Lower lobe of right lung (tissue), 2 donors: ENCODE measurements at places on chromosomes 6 and 20. TPM values are rescaled to one million over a fixed set of nuclear protein-coding genes. Genes with fewer than 3 reads are reported as not detected.

The SLC17A2 gene
- not detected for total RNA-seq

The CRIP3 gene
- total RNA-seq, result 0.95 TPM

The PGBD1 gene
- total RNA-seq, result 3.5 TPM

The BPIFA1 gene
- 28.4 TPM for total RNA-seq

The WDR46 gene
- 34.4 TPM for total RNA-seq

The PLCB4 gene
- total RNA-seq, result 6.6 TPM

The KIF6 gene
- total RNA-seq, result 2.5 TPM

The OR11A1 gene
- total RNA-seq, result not detected

The GPRC6A gene
- not detected for total RNA-seq

The RIPOR3 gene
- total RNA-seq, result 11.0 TPM

The TMEM244 gene
- total RNA-seq, result not detected

GRCh38 chr6:151721671-151722070, 85.8 kb upstream of the ESR1 start:
- no peak for DNase-seq
- H3K4me3 ChIP-seq, result no peak overlapping the region
- no peaks in the 10 kb centered on the region for H3K36me3 ChIP-seq
- peaks cover 1% of the 10 kb centered on the region for H3K4me1 ChIP-seq
- H3K27me3 ChIP-seq, result no peaks in the 10 kb centered on the region
- no peak overlapping the region for H3K27ac ChIP-seq

GRCh38 chr20:46923550-46923949, 28.9 kb downstream of the EYA2 start:
- H3K4me3 ChIP-seq, result no peak overlapping the region
- no peaks in the 10 kb centered on the region for H3K36me3 ChIP-seq
- H3K27me3 ChIP-seq, result peaks cover 2% of the 10 kb centered on the region
- no peak for DNase-seq
- H3K27ac ChIP-seq, result no peak overlapping the region
- H3K4me1 ChIP-seq, result no peaks in the 10 kb centered on the region

DNA sequence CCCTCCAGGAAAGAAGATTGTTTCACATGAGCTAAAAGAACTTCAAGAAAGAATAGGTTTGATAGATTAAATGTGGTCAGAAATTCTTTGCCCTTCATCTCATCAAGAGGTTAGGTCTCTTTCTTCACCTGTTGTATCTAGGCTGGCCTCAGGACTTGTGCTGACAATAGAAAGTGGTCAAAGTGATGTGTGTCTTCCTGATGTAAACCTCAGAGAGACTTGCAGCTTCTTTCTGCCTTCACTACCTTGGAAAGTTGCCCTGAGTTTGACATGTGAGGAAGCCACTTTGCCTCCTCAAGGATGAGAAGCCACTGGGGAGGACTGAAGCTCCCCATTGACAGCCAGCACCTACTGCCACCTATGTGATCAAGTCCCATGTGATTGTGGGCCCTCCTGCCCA, 46.3 kb downstream of the TBPL1 start:
- peaks cover 7% of the 10 kb centered on the region for H3K4me1 ChIP-seq
- H3K4me3 ChIP-seq, result no peak overlapping the region
- H3K36me3 ChIP-seq, result no peaks in the 10 kb centered on the region
- no peaks in the 10 kb centered on the region for H3K27me3 ChIP-seq

DNA sequence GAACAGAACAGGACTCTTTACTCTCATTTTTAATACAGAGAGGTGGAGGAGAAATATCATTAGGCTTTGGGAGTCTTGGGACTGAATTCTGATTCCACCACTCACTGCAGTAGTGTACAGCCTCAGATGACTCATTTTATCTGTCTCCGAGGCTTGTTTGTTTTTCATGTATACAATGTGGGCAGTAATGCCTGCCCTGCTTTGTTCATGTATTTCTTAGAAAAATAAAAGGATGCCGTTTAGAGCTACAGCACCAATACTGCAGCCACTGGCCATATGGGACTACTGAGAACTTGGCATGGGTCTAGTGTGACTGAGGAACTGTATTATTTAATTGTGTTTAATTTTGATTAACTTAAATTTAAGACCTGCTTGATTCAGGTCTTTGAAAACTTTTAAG, 41.2 kb upstream of the JAG1 start:
- no peak overlapping the region for H3K4me3 ChIP-seq
- H3K27me3 ChIP-seq, result no peaks in the 10 kb centered on the region
- no peaks in the 10 kb centered on the region for H3K36me3 ChIP-seq

DNA sequence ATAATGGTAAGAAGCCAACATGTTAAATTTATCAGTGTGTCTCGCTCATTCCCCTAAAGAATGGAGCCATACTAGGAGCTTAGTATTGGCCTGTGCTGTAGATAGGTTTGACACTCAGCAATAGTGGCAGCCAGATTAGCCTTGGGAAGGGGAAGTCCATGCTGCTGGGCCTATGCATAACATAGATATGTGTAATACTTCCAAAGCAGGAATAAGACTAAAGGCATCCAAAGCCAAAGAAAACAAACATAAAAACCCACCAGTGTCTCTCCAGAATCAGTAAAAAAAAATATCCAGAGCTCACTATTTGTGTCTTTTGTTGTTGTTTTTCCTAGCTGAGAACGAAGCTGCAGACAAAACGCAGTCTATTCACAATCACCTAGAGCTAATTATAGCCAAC, 104.2 kb upstream of the STXBP5 start:
- no peaks in the 10 kb centered on the region for H3K36me3 ChIP-seq
- no peaks in the 10 kb centered on the region for H3K4me1 ChIP-seq
- H3K27me3 ChIP-seq, result no peaks in the 10 kb centered on the region
- DNase-seq, result no peak

GRCh38 chr6:153994004-153994403, 45.0 kb upstream of the OPRM1 start:
- H3K27ac ChIP-seq, result no peak overlapping the region
- no peaks in the 10 kb centered on the region for H3K36me3 ChIP-seq
- H3K4me3 ChIP-seq, result no peak overlapping the region
- H3K4me1 ChIP-seq, result no peaks in the 10 kb centered on the region

GRCh38 chr6:17855381-17855780, 132.1 kb downstream of the KIF13A start:
- H3K36me3 ChIP-seq, result peaks cover 17% of the 10 kb centered on the region
- DNase-seq, result no peak
- peaks cover 22% of the 10 kb centered on the region for H3K4me1 ChIP-seq
- H3K27ac ChIP-seq, result no peak overlapping the region

DNA sequence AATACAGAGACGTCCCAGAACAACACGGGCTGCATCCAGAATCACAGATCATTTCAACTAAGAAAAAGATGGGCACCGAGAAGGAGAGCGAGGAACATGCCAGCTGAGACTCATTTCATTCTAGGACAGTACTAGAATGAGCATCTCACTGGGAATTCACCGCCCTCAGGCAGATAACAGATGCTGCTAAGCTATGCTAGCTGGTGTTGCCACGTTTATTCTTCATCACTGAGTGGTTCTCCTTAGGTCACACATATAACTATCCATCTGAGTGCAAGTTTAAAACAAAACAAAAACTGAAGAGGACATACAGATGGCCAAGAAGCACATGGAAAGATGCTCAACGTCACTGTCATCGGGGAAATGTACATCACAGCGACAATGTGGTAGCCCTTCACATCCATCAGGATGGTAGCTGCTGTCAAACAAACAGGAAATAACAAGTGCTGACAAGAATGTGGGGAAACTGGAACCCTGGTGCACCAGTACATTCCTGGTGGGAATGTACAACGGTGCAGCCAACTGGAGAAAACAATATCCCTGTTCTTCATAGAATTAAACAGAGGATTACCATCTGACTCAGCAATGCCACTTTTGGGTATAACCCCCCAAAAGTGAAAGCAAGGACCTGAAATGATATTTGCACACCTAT, 97.6 kb downstream of the SLC22A23 start:
- no peaks in the 10 kb centered on the region for H3K27me3 ChIP-seq
- peaks cover 39% of the 10 kb centered on the region for H3K4me1 ChIP-seq
- no peak overlapping the region for H3K4me3 ChIP-seq
- DNase-seq, result no peak

- H3K27me3 ChIP-seq, result no peaks in the 10 kb centered on the region
- no peak overlapping the region for H3K27ac ChIP-seq
- peaks cover 18% of the 10 kb centered on the region for H3K36me3 ChIP-seq
- peak overlapping the region; percentile 89 for H3K4me3 ChIP-seq
- DNase-seq, result no peak
Observed at GRCh38 chr6:16132909-16133308, 4.0 kb downstream of the MYLIP start.

GRCh38 chr20:16566080-16566479, 7.2 kb downstream of the KIF16B start:
- DNase-seq, result no peak
- no peaks in the 10 kb centered on the region for H3K27me3 ChIP-seq
- peaks cover 19% of the 10 kb centered on the region for H3K4me1 ChIP-seq
- H3K27ac ChIP-seq, result no peak overlapping the region

GRCh38 chr6:100846276-100846675, 34.9 kb downstream of the ASCC3 start:
- H3K27ac ChIP-seq, result no peak overlapping the region
- H3K27me3 ChIP-seq, result no peaks in the 10 kb centered on the region
- no peak overlapping the region for H3K4me3 ChIP-seq
- no peaks in the 10 kb centered on the region for H3K4me1 ChIP-seq
- DNase-seq, result no peak

GRCh38 chr20:63641146-63641791, 12.0 kb downstream of the STMN3 start:
- H3K27ac ChIP-seq, result peak overlapping the region; percentile 95

GRCh38 chr6:150068720-150069648, at the start of gene ULBP3:
Gene ULBP3 (minus strand): TSS chr6:150069121. CDS start chr6:150069066, 55 bp downstream.
- H3K27ac ChIP-seq, result peak within 1 kb of the TSS; percentile 78
- peak; percentile 93 for DNase-seq
- no peaks in the 10 kb centered on the region for H3K27me3 ChIP-seq
- H3K4me1 ChIP-seq, result peaks cover 16% of the 10 kb centered on the region
- peak within 1 kb of the TSS; percentile 76 for H3K4me3 ChIP-seq

GRCh38 chr6:45411959-45412358, 34.2 kb upstream of the SUPT3H start:
- no peaks in the 10 kb centered on the region for H3K4me1 ChIP-seq
- H3K27ac ChIP-seq, result no peak overlapping the region
- DNase-seq, result no peak
- peaks cover 12% of the 10 kb centered on the region for H3K27me3 ChIP-seq
- no peak overlapping the region for H3K4me3 ChIP-seq

GRCh38 chr6:6724539-6725467, 136.3 kb downstream of the LY86 start:
- H3K36me3 ChIP-seq, result no peaks in the 10 kb centered on the region
- DNase-seq, result peak; percentile 80
- H3K27me3 ChIP-seq, result no peaks in the 10 kb centered on the region
- peak overlapping the region; percentile 96 for H3K27ac ChIP-seq
- H3K4me3 ChIP-seq, result peak overlapping the region; percentile 50

GRCh38 chr6:104908888-104909525, 47.9 kb upstream of the LIN28B start:
- H3K4me3 ChIP-seq, result no peak overlapping the region
- no peaks in the 10 kb centered on the region for H3K36me3 ChIP-seq
- H3K4me1 ChIP-seq, result no peaks in the 10 kb centered on the region
- DNase-seq, result no peak
- no peaks in the 10 kb centered on the region for H3K27me3 ChIP-seq
- no peak overlapping the region for H3K27ac ChIP-seq

DNA sequence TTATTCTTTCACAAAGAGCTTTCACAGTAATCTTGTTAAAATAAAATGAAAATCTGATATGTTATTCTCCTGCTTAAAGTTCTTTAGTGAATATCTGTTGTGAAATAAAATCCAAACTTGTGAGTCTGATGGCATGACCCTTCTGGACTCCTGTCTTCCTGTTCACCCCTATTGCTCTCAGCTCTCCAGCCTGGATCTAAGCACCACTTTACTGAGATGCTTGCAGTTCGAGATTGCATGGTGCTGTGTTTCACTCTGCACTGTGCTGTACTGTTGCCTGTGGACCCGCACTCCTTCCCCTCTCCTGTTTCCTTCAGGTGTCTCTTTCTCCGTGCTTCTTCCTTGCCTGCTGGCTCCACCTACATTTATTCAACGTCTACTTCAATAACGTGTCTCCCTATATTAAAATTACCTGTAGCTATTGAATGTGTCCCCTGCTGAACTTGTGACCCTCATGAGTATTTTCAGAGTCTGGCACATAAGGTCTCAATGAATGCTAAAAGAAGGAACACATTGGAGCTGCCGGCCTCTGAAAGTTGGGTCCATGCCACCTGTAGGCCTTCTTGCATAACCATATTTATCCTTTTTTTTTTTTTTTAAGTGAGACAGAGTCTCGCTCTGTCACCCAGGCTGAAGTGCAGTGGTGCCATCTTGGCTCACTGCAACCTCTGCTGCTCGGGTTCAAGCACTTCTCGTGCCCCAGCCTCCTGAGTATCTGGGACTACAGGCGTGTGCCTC, 100.1 kb downstream of the ARID1B start:
- no peak overlapping the region for H3K27ac ChIP-seq
- peaks cover 42% of the 10 kb centered on the region for H3K4me1 ChIP-seq
- no peak for DNase-seq
- H3K27me3 ChIP-seq, result no peaks in the 10 kb centered on the region
- no peak overlapping the region for H3K4me3 ChIP-seq

GRCh38 chr6:130933712-130934200, 106.5 kb downstream of the SMLR1 start:
- H3K27ac ChIP-seq, result no peak overlapping the region
- H3K4me1 ChIP-seq, result peaks cover 28% of the 10 kb centered on the region
- H3K36me3 ChIP-seq, result no peaks in the 10 kb centered on the region
- no peaks in the 10 kb centered on the region for H3K27me3 ChIP-seq

GRCh38 chr6:144585217-144585814, 300.2 kb downstream of the UTRN start:
- H3K4me3 ChIP-seq, result no peak overlapping the region
- no peak overlapping the region for H3K27ac ChIP-seq
- H3K4me1 ChIP-seq, result peaks cover 28% of the 10 kb centered on the region
- no peaks in the 10 kb centered on the region for H3K27me3 ChIP-seq

DNA sequence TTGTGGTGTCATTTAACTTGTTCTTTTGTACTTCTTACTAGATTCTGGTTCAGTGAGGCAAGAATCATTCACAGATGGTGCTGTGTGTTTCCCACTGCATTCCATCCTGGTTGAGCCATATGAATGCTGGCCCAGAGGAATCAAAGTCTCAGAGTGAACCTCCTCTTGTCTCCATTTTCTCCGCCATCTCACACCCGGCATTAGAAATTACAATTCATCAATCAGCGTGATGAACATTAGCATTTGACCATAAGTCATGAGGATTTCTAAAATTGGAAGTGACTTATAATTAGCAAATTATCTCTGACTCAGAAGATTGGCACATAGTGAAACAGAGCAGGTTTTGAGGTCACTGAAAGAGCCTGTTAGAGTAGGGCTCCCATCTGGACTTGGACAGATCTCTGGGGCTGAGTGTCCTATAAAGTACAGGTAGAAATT, 25.2 kb downstream of the TNFAIP3 start:
- no peak overlapping the region for H3K27ac ChIP-seq
- no peak for DNase-seq
- H3K36me3 ChIP-seq, result no peaks in the 10 kb centered on the region
- H3K27me3 ChIP-seq, result no peaks in the 10 kb centered on the region
- H3K4me1 ChIP-seq, result no peaks in the 10 kb centered on the region
